Forelimb muscle (tissue), 1 donor: ENCODE measurements at places on chromosomes 2 and 18. TPM values are rescaled to one million over a fixed set of nuclear protein-coding genes. Genes with fewer than 3 reads are reported as not detected.

- no peak for DNase-seq
Measured at GRCh38 chr2:241796610-241797138, 12.3 kb upstream of the NEU4 start.

DNA sequence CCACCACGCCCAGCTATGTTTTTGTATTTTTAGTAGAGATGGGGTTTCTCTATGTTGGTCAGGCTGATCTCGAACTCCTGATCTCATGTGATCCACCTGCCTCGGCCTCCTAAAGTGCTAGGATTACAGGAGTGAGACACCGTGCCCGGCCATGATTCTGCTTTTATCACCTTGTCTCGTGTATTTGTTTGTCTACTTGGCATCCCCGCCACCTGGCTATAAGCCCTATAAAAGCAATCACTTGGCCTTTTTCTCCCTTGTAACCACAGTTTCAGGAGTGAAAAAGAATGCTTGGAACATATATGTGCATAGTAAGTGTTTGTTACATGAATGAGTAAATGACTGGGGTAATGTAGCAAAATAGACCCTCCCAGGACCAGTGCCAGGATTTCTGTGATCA, 77.5 kb upstream of the PAPOLG start:
- no peak for DNase-seq

DNA sequence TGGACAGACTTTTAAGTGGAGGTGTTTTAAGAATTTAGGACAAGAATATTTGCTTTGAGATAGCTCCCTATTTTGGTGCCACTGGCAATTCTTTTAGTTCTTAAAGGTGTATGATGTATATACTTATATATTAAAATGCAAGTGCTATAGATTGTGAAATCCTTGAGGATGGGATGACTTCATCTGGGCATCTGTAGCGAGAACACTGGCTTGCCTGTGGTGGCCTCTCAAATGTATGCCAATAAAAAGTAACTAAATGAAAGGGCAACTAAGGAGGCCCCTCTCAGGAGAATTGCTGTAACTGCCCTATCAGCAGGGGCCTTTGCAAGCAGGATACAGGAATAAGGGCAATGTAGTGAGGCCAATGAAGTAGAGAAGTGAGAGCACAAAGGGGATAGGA, 2.6 kb upstream of the THUMPD2 start:
- DNase-seq = no peak

- no peak for DNase-seq
Measured at GRCh38 chr2:67240507-67240906, 156.6 kb upstream of the ETAA1 start.

DNA sequence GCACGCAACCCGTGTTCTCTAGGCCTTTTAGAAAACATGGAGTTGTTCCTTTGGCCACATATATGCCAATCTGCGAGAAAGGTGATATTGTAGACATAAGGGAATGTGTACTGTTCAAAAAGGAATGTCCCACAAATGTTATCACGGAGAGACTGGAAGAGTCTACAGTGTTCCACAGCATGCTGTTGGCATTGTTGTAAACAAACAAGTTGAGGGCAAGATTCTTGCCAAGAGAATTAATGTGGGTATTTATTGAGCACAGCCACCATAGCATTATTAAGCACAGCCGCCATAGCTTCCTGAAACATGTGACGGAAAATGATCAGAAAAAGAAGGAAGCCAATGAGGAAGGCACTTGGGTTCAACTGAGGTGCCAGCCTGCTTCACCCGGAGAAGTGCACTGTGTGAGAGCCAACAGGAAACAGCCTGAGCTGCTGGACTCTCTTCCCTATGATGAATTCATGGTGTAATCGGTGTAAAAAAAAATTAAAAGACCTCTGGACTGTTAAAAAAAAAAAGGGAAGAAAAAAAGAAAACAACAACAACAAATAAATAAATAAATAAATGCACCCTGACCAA, 29.0 kb upstream of the REL start:
- no peak for DNase-seq

Gene TRABD2A
- 0.08 TPM for polyA plus RNA-seq

Gene CCDC148
- 0.44 TPM for polyA plus RNA-seq

DNA sequence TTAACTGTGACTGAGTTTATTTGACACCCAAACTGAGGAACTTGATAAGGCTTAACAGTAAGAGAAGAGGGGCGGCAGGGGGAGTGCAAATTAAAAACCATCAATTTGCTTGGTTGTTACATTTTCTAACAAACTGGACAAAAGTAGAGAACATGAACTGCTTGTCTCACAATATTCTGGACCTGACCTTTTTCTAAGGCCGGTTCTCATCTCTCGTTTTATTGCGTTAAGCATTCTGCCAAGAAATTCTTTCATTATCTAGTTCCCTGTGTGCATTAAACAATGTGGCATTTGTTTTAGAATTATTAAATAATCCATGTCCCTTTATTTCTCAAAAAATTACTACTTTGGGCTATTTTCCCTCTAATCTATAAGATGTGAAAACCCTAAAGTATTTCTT, 565.2 kb upstream of the PKDCC start:
- no peak for DNase-seq

Gene IL36RN
- not detected for polyA plus RNA-seq

DNA sequence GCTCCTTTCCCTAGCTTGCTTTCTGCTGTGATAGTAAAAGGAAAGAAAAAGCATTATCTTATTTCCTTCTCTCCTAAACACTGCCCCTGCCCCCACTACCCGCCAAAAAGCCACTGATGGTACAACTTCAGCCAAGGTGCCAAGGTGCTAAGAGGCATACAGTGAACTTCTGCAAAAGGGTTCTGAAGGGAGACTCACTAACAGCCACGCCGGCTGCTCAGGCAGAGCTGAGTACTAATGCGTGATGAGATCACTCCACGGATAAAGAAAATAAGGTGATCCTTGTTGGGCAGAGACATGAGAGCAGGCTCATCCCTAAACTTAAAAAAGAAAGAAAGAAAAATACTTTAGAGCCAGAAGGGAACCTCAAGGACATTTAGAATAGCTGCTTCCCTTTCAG, 60.5 kb upstream of the PXDN start:
- DNase-seq = no peak

DNA sequence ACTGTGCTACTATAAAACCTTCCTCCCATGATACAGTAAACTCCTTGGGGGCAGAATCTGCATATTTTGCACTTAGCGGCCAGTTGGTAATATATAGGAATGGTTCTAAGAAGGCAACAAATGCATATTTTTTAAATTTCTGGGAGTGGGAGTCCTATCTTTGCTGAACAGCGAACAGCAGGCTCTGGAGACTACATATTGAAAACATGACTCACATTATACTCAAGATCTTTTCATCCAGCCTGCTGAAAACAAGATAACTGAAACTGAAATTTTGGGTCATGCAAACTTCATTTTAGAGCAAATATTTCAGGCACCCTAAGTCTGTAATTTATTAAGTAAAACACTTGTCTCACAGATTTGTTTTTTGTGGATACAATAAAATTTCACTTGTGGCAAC, 122.2 kb downstream of the SATB2 start:
- DNase-seq = no peak

DNA sequence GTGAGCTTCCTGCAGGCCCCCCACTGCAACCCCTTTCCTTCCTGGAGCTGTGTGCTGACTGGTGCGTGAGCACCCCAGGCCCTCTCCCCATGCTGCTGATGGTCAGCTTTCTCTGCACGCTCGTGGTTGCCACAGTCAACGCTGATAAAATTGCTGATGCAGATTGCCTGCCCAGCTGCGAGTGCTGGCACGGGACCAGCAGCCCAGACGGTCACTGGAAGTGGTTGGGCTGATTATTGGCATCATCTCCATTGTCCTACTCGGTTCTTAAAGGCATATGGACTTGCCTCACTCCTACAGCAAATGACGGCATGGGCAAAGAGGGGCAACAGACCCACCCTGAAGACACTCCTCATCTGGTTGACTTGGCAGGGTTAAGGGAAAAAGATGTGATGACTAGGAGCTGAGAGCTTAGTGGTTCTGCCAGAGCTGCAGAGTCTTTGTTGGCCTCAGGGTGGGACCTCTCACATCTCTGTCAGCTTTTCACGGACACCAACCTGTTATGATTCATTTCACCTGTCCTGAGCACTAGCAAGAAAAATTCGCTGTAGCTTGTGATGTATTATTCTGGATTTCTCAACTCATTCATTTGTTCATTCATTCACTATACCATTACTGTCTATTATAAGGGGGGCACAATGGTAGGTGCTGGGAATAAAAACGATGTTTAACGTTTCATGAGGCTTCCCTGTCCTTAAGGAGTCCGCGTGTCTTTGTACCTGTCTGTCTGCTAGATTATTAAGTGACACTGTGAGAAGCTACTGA, 38.4 kb downstream of the PAX8 start:
- peak; percentile 71 for DNase-seq

DNA sequence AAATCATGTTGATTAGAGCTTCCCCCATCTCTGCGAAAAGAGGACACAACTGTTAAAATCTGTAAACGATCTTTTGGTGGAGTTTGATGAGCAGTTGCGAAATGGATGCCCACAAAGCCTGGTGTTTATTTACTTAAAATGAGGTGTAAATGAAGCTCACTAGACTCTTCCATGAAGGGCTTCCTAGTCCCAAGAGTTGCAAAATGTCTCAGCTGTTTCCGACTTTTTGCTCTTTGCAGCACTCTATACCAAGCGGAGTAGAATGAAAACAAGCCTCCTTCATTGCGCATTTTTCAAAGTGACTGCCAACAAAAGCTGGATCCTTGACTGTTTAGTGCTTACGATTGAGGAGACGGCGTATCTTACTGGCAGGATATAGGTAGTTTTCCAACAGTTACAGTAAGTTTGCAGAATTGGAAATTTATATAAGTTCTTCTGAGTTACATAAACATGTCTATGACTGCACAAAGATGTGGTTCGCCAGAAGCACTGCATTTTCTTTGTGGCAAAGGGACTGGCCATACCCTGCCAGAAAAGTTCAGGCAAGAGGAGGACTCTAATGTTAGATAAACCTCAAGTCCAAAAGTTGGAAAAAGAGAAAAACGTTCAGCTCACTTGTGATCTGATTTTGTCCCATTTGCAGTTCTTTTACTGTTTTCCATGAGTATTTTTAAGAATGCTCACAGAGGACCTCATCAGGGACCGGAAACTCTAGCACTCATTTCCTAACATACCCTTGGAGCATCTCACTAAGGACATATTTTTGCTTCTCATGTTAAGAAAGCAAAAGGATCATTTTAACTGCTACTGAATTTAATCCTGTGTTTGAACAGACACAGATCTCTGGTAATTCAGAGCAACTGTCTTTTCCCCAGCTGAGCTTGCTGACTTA, 42.7 kb downstream of the COLEC12 start:
- peak; percentile 62 for DNase-seq

Gene IL37
- not detected for polyA plus RNA-seq

GRCh38 chr2:29777161-29777560, 144.2 kb downstream of the ALK start:
- DNase-seq = no peak

DNA sequence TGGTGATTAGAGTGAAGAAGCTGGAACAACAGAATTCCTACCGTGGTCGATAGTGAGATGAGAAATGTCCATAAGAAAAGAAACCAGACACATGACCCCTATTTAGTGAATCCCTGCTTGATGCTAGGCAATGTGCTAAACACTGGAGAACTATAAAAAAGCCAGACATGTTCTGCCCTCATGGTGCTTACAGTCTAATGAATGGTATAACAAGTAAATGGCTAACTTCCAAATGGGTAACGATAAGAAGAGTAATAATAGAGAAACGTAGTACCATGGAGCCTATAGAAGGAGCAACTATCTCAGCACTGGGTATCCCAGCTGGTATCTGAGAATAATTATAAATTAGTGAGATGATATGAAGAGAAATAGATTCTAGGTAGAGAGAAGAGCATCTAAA, 5.0 kb downstream of the DSG2 start:
- DNase-seq = no peak

DNA sequence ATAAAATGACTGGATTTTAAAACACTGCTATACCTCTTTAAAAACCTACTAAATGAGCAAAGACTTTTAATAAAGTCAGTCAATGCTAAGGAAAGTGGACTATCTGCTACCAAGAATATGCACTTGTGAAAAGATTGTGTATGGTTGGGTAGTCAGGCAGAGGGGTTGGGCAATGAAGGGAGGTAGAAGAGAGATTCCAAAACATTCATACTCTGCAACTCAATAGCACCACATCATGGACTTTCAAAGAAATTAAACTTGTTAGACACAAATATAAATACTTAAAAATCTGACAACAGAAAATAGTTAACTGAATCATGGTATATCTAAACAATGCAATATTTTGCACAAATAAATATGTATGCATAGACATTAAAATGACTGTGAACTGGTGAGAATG, 139.9 kb upstream of the MAPRE2 start:
- no peak for DNase-seq

- DNase-seq = no peak
Measured at GRCh38 chr2:168793596-168793995, 8.8 kb upstream of the NOSTRIN start.

GRCh38 chr2:23624378-23624777, 239.4 kb downstream of the KLHL29 start:
- no peak for DNase-seq

GRCh38 chr2:196276421-196276820, 105.0 kb upstream of the STK17B start:
- no peak for DNase-seq

DNA sequence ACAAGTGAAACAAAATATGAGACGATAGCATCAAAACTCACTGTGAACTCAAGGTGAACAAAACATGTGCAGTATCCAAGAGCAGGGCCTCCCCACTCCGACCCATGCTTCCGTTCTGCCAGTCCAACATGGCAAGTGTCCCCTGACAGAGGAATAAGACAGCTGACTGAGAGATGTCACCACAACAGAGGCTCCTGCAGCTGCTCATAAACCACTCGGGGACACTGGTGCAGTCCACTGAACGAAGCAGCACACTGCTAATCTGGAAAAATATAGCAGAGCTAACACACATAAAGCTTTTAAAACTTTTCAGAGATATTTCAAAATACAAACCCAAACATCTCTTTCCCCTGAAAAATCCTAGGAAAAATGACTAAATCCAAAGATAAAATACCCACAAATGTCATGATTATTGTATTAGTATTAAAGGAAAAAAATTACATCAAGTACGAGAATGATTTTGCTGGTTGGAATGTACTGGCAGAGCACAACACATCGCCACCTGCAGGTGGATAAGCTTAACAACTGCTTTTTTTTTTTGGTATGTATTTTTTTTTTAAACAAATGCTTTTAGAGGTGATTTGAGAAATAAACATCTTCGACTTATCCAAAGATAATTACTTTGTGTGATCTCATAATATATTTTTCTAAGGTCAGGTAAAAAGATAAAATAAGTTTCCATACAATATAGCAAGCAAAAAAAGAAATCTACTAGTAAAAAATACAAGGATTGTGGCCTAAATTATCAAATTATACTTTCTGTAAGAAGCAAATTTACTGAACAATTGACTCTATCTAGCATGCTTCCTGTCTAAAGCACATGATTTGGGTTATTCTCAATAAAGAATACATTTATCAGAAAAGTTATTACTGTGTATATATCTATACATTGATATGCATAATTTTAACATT, 18.6 kb downstream of the THADA start:
- DNase-seq = no peak

Gene MOCOS
- polyA plus RNA-seq = 0.14 TPM

- no peak for DNase-seq
Measured at GRCh38 chr2:6487765-6488164, 377.9 kb downstream of the CMPK2 start.

Gene ENOSF1
- polyA plus RNA-seq = 28.8 TPM

Gene WDPCP
- polyA plus RNA-seq = 7.5 TPM
